ENCODE measurements at places on chromosomes 2 and 18.

- H3K27ac ChIP-seq = no peak overlapping the region
- no peak for DNase-seq
- peaks cover 8% of the 10 kb centered on the region for H3K4me1 ChIP-seq
- H3K27me3 ChIP-seq = no peaks in the 10 kb centered on the region
- no peak overlapping the region for H3K4me3 ChIP-seq
These were observed 250.6 kb downstream of the PTPRM start for GRCh38 chr18:7817575-7818230.

- H3K4me1 ChIP-seq = no peaks in the 10 kb centered on the region
- H3K4me3 ChIP-seq = no peak overlapping the region
- H3K36me3 ChIP-seq = no peaks in the 10 kb centered on the region
- no peak overlapping the region for H3K27ac ChIP-seq
- peak; percentile 66 for DNase-seq
These were observed 9.8 kb downstream of the LGALSL start for GRCh38 chr2:64463781-64464180.

DNA sequence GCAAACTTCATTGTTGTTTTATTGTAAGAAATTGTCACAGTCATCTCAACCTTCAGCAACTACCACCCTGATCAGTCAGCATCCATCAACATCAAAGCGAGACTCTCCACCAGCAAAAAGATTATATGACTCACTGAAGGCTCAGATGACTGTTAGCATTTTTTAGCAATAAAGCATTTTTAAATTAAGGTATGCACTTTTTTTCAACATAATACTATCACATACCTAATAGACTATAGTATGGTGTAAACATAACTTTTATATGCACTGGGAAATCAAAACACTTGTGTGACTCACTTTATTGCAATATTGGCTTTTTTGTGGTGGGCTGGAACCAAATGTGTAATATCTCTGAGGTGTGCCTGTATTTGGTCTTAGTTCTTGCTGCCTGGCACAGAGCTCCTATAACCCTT is 15.6 kb downstream of the SCN1A start:
- H3K27me3 ChIP-seq = no peaks in the 10 kb centered on the region
- no peaks in the 10 kb centered on the region for H3K36me3 ChIP-seq
- peak; percentile 18 for DNase-seq
- no peak overlapping the region for H3K4me3 ChIP-seq
- no peak overlapping the region for H3K27ac ChIP-seq

- no peaks in the 10 kb centered on the region for H3K36me3 ChIP-seq
- peak; percentile 65 for DNase-seq
- peaks cover 21% of the 10 kb centered on the region for H3K4me1 ChIP-seq
- H3K27me3 ChIP-seq = no peaks in the 10 kb centered on the region
These were observed 29.0 kb downstream of the DOK1 start for GRCh38 chr2:74583504-74583903.

DNA sequence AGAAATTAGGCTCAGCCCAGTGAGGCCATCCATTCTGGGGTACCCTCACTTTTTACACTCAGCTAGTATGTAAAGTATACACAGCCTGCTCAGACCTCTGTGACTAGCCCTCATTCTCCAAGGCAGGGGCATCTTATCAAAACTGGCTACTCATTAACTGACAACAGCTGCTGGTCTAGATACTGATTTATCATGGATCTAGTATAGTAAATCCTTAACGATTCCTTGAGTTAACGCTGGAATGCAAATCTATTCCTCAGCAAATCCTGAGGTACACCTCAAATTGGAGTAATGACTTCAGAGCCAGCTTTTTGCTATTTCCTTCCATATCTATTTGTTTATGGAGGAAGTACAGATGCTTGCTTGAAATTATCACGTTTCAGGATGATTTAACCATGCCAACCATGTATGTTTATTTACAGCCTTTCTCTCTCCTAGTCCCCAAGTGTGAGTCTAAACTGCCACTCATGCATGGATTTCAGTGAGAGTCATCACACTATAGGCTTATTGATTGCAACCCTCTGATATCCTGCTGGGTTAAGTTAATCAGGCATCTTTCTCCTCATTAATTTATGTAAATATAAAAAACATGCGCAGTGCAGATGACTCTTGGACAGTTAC is 70.2 kb upstream of the DOK6 start:
- no peaks in the 10 kb centered on the region for H3K36me3 ChIP-seq
- no peak overlapping the region for H3K27ac ChIP-seq
- no peak overlapping the region for H3K4me3 ChIP-seq
- no peaks in the 10 kb centered on the region for H3K4me1 ChIP-seq
